Amygdala (tissue), 56 donors: ENCODE measurements at places on chromosomes 11 and 22.

- no peak for DNase-seq
Observed at GRCh38 chr11:35559949-35560348, 34.5 kb upstream of the PAMR1 start.

DNA sequence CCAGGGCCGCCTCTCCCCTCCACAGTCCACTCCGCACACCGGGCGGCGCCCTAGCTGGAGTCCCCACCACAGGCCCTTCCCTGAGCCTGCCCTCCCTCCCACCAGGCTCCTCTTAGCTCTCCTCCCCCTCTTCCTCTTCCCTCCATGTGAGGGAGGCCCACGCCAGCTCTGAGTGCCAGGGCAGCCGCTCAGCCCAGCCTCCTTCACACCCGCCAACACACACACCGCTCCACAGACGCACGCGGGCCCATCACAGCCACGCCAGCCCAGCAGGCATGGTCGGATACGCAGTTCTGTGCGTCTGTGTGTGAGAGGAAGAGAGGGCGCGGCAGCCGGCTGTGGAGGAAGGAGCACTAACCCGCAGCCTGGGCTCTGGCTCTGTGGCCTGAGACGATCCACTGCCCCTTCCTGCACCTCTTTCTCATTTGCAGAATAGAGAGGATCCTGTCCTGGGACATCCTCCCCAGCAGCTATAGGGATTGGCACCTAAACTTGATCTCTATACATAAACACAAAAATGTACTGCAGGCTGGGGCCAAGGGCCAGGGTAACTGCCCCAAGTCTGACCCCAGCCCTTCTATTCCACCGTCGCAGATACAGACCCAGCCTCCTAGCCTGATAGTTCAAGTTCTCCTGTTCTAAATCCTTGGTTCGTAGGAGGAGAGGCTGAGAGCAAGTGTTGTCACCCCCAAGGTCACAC is 3.5 kb downstream of the CHRM4 start:
- no peak for DNase-seq

DNA sequence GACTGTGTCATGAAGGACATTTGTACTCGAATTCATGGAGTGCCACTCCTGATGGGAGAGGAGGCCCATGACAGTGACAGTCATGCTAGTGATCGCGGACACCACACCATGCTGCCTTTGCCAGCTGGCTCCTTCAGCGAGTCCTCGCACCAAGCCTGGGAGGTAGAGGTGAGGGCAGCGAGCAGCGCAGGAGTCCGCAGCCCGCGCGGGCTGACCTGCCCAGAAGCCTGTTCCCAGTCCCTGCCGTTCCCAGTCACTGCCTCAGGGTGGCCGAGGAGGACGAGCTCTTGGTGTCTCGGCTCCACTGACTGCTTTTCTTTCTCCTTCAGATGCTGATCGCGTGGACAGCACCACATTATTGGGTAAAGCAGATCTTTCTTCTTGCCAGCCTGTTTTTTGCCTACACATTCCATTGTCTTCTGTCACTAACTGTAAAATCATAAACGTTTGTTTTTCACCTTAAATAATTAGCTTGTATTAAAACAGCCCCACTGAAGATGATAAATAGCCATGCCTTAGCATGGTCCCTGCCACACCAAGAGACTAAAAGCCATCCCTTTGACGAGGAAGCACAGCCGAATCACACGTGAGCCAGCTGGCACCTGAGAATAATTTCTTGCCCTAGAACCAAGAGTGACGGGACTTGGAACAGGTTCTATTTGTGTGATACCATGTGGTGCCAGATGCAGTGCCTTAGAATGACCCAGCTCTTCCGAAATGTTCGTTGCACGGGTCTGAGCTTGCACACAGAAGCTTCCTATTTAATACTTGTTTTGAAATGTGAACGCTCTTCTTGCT is 25.5 kb downstream of the FAM118A start:
- DNase-seq, result no peak

DNA sequence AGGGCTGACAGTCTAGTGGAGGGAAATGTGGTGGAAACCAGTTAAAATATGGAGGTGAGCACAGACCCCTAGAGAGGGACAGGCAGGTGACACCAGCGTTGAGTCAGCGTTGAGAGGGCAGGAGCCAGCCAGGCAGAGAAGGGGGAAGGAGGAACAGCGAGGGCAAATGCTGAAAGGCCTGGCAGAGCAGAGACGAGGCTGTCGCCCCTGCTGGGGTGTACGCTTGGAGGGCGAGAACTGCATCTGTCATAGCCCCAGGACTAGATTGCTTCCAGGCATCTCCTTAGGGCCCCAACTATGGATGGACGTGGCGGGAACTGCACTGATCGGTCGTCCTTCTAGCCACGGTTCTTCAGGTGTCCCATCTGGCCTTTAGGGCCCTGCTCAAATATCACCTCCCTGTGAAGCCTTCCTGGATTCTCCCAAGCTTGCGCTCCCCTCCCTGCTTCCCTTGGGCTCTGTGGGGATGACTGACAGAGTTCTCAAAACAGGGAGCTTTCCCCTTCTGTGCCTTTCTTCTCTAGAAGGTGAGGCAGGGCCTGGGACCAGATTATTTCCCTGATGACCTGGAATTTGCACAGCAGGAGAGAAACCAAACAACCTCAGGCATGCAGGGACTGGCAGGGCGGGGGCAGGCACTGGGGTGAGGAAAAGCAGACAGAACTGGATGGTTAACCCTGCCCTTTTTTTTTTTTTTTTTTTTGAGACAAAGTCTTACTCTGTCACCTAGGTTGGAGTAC is 11.1 kb downstream of the SYNGR1 start:
- DNase-seq, result no peak

GRCh38 chr22:37930952-37931440 is 22.4 kb downstream of the C22orf23 start:
- DNase-seq, result no peak

GRCh38 chr11:126772267-126772666 is 228.3 kb downstream of the KIRREL3 start:
- no peak for DNase-seq
